ENCODE measurements at places on chromosomes 2 and 18.

GRCh38 chr2:170885130-170885791, 43.8 kb upstream of the GORASP2 start:
- DNase-seq = no peak

DNA sequence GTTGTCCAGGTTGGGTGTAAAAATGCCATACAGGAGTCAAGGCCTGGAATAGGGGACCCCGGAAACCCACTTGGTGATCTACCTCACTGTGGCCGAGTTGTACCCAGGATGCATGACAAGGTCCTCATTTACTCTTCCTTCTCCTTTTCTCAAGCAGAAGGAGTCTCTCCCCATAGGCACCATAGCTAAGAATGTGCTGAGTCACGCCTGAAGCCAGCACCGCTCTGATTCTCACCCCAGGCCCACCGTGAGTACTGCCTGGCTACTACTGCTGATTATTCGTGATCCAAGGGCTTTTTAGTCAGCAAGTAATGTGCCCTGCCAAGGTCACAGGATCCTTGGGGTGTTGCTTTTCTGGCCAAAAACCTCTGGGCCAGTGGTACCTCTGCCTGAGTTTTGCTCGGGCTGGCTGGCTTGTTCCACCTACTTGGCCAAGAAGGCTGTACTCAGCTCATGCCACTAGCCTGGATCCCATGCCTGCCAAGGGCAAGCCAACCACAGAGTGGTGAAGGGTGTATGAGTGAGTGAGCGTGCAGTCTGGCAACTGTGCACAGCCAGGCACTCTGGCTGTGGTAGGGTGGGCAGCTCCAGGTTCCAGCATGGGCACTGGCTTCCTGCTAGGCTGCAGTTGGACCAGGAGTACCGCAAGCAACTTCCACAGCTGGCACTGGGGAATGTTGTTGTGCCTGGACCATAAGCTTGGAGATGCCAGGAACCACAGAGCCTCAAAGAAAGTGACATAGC, 650.1 kb upstream of the VRK2 start:
- DNase-seq = no peak

DNA sequence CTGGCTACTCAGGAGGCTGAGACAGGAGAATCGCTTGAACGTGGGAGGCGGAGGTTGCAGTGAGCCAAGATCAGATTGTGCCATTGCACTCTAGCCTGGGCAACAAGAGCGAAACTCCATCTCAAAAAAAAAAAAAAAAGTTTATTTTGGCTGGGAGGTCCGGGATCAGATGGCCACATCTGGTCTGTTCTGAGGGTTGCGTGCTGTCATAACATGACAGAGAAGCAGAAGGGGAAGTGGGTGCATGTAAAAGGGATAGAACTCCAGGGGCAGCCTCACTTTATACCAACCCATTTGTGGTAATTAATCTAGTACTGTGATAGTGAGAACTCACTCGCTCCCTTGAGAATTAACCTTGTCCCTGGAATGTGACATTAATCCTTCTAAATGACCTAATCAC, 101.2 kb downstream of the PTPN4 start:
- no peak for DNase-seq

- peak; percentile 16 for DNase-seq
Measured at GRCh38 chr2:176291335-176291734, 22.1 kb downstream of the MTX2 start.

- no peak for DNase-seq
Measured at GRCh38 chr18:41482501-41482900, 472.5 kb upstream of the PIK3C3 start.

- no peak for DNase-seq
Measured at GRCh38 chr2:189548666-189549448, 31.7 kb downstream of the SLC40A1 start.

- no peak for DNase-seq
Measured at GRCh38 chr2:34601561-34601960, 1002.5 kb upstream of the FAM98A start.

GRCh38 chr2:160402997-160403979, 90.3 kb downstream of the RBMS1 start:
- no peak for DNase-seq

GRCh38 chr2:122478771-122479170, 723.3 kb downstream of the TSN start:
- no peak for DNase-seq

DNA sequence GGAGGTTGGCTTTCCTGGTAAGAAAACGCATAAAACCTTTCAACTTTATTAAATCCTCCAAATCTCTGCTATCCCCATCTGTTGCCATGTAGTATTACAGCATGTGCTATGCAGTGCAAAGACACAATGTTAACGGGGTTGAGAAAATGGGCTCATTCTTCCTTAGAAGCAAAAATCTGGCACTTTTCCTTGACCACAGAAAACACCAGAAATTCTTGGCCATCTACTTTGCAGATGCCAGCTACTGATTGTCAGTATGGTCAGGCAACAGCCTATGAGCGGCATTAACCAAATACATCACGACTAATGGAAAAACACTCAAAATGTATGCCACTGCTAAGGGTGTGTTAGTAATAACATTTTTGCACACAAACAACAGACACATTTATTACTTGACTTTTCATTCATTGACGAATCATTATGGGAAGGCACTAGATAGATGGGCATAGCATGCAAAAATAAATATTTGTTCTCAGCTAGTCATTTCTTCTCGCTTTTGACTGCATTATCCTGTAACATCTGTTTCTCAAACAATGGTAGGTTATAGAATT, 65.2 kb upstream of the CRIM1 start:
- no peak for DNase-seq

- no peak for DNase-seq
Measured at GRCh38 chr18:3345885-3346284, 84.0 kb downstream of the MYL12B start.

- DNase-seq = no peak
Measured at GRCh38 chr2:54546923-54547720, 91.0 kb downstream of the SPTBN1 start.

DNA sequence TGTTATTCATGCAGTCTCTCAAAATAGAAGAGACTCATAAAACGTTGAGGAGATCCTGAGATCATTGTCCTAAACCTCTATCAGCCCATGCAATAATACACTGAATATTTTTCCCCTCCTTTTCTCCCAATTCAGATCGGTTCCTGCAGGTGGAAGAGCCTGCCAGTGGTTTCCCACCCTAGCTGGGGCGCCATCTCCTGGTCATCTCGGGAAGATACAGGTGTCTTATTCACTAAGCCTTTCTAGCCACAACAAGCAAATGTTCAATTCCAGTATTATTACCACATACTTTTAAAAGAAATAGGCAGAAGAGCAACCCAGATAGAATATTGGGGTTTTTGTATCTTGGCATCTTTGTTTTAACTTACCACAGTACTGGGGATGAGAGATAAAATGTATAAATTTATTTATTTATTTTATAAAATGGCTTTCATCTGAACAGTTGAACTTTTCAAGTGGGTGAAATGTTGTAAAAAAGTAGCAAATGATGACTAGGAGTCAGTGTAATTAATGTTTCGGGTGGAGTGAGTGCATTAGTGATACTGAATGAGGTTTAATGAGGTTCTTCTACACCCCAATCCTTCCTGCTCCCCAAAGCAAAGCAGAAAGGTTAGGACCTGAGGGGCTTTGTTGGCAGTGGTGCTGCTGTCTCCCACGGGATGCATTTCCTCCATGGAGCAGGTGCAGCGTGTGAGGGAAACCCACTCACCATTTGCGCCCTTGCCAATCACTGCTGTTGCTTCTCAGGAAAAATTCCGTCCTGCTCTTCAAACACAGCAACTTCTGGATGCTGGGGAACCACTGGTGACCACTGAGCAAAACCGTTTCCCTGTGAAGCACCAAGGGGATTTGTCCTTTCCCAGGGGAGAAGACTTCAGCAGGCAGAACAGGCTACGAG, 147.1 kb upstream of the FHL2 start:
- DNase-seq = peak; percentile 16

Data from NCI-H2227 treated with DMSO at 0.1 percent for 48 hours (cell line).